ENCODE measurements at places on chromosomes 1 and 21.
A peak's percentile ranks its signal among the peaks of the same experiment; 100 is the strongest.

GRCh38 chr1:225866061-225866837 lies 15.9 kb downstream of the TMEM63A start:
- no peak for DNase-seq

- no peak for DNase-seq
These were observed 175.6 kb downstream of the FCRL5 start for GRCh38 chr1:157376681-157377080.

GRCh38 chr1:172699111-172699510 lies 40.2 kb downstream of the FASLG start:
- no peak for DNase-seq

DNA sequence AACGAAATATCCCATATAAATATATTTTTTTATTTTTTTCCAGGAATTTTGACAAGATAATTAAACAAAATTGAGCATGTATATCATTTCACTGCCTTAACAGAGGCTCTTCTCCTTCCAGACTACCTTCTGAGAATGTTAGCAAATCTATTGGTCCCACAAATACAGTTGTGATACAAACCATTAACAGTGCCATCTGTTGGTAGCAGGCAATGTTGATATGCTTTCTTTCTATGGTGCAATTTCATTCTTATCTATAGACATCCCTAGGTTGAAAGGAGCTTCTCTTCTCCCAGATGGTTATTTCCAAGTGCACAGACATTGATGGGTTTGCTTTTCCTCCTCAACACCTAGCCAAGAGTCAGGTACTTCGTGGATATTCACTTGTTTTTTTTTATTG lies 303.6 kb downstream of the USH2A start:
- DNase-seq: peak; percentile 4

GRCh38 chr1:235607284-235607683 lies 42.3 kb downstream of the GNG4 start:
- no peak for DNase-seq

- no peak for DNase-seq
These were observed 213.2 kb downstream of the TGFB2 start for GRCh38 chr1:218558271-218558810.

DNA sequence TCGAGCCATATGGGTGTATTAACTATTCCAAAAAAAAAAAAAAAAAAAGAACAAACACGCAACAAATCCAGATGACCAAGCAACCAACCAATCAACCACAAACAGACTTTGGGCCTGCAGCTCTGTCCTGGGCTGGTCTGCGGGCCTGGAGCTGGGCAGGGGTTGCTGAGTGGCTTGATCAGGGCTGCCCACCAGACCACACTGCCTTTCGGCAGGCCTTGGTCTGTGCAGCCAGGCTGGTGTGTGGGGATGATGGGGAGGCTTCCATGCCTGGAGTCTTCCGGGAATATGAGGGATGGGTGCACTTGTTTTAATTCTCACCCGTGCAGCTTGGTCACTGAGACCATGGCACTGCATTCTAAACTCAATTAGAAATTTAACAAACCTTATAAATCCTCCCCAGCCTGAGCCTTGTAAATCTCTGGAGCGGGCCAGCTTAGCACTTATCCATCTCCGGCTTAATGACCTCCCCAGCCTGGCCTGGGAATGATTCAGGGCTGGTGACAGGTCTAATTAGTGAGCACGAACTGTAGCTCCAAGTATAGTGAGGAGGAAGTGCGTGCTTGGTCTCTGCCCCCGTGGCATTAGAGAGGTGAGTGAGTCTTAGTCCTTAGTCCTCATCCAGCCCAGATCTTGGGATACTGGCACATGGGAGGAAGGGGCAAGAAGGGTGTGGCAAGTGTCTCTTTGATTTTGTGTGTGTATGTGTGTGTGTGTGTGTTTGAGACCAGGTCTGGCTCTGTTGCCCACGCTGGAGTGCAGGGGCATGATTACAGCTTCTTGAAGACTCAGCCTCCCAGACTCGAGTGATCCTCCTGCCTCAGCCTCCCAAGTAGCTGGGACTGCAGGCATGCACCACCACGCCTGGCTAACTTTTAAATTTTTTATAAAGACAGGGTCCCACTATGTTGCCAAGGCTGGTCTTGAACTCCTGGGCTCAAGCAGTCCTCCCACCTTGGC lies 74.6 kb upstream of the CSF3R start:
- no peak for DNase-seq

All from SHP77 (cell line).